Activated CD4-positive, alpha-beta memory T cell treated with anti-CD3 and anti-CD28 coated beads, Interleukin-2, amount 10 ng/mL, durations not matched to agents 7 days and 5 days (primary cell): ENCODE measurements at places on chromosomes 5 and 9. TPM values are rescaled to one million over a fixed set of nuclear protein-coding genes. Genes with fewer than 3 reads are reported as not detected.

DNA sequence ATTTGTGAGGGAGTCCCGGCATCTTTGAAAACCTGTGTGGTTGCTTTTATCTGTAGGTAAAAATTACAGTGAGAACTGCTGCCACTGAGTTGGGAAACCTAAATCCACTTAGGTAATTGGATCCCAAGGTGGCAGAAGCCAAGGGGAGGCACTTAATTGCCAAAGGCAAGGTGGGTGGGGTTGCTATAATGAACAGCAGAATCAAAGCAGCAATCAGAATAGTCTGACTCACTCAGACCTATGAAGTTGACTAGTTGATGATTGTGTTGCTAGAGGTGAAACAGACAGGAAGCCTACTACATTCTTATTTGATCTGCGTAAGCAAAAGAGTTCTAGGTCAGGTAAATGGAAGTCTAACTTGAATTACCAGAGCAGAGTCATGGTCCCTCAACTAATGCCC is 17.3 kb upstream of the BICD2 start:
- no peaks in the 10 kb centered on the region for H3K36me3 ChIP-seq
- no peak overlapping the region for H3K27ac ChIP-seq
- H3K4me1 ChIP-seq: no peaks in the 10 kb centered on the region

GRCh38 chr5:147448766-147449165 is 61.1 kb downstream of the DPYSL3 start:
- no peak overlapping the region for H3K4me3 ChIP-seq
- no peak for DNase-seq
- H3K4me1 ChIP-seq: peaks cover 6% of the 10 kb centered on the region

DNA sequence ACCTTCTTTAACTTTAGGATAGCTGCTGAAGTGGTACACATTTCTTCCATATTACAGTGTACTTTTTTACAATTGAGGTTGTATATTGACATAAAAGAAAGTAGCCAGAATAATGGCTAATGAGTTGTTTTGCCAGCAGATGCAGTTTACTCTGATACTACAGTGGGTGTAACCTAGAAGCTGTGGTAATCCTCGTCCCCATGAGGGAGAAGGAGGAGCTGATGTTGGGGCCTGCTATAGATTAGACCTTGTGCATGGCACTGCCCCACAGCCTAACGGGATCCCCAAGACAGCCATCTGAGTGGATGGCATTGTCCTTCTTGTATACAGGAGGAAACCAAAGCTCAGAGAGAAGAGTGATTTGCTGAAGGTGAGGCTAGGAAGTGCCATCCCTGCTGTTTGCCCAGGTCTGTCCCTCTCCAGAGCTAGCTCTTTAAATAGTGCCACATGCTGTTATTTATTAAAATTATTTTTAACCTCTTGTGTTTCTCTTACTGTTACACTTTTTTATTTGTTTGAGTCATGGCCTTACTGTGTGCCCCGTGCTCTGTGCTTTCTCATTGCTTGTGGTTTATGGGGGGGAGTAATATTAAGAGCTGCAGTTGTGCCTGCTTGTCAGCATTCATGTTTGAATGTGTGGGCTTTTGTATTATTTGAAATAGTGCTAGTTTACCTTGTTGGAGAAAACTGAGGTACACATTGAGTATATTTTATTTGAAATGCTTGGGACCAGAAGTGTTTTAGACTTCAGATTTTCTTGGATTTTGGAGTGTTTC is 65.3 kb downstream of the ICE1 start:
- no peaks in the 10 kb centered on the region for H3K27me3 ChIP-seq
- H3K4me3 ChIP-seq: no peak overlapping the region
- H3K4me1 ChIP-seq: peaks cover 8% of the 10 kb centered on the region
- peaks cover 3% of the 10 kb centered on the region for H3K36me3 ChIP-seq
- DNase-seq: no peak

DNA sequence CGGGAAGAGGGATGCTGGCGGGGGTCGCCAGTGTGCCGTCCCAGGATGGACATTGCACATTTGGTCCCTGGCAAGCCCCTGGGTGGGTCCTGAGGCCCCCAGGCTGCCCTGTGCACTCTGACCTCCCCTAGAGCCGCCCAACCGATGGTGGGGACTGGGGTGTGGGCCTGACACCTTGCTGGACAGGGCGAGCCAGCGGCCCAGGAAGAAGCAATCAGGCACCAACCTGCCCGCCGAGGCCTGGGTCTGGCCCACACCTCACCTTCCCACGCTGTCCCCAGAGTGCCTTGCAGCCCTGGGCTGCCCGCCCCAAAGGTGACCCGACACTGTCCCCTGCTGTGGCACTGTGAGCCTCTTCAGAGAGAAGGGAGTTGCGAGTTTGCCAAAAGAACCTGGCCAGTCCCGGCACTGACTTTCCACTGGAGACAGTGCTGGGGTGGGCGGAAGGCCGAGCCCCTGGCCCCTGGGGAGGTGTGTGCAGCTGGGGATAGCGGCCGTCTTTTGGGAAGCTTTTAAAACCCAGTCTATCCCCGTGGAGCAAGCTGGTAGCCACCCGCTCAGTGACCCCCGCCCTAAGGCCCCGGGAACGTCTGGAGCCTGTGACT is 12.0 kb upstream of the NRARP start:
- H3K4me1 ChIP-seq: no peaks in the 10 kb centered on the region
- H3K27me3 ChIP-seq: no peaks in the 10 kb centered on the region
- H3K36me3 ChIP-seq: no peaks in the 10 kb centered on the region
- H3K4me3 ChIP-seq: no peak overlapping the region
- no peak overlapping the region for H3K27ac ChIP-seq
- no peak for DNase-seq

DNA sequence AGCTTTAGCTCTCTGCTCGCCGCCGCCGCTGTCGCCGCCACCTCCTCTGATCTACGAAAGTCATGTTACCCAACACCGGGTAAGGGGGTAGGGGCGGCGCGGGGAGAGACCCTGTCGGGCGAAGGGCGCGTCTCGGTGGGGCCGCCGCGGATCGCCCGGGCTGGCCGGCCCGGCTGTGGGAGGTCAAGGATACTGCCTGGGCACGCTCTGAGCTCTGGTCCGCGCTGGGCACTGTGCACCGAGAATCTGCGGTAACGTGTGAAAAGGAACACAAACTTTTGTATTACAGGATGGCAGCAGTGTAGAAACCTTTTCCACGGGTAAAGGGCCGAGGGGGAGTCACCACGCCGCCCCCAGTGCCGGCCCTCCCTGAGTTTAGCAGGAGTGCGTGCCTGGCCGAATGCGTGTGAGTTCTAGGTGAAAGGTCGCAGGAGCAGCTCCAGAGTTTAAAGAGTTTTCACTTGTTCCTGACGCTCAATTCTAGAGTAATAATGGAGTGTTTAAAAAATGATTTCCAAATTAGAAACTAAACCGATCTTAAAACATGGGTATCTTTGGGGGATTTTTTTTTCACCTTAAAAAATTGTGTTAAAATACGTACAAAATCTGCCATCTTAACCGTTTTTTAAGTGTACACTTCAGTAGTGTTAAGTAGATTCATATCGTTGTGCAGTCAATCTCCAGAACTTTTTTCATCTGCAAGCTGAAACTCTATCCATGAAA is at the start of gene HSDL2:
Gene HSDL2, plus strand, starts transcription at position 7 of the 723 bp plus-strand sequence. Its CDS starts 56 bp downstream, at position 63.
- no peak for DNase-seq
- H3K4me3 ChIP-seq: peak within 1 kb of the TSS; percentile 93
- H3K36me3 ChIP-seq: peaks cover 12% of the 10 kb centered on the region
- H3K27ac ChIP-seq: peak within 1 kb of the TSS; percentile 95
- peaks cover 45% of the 10 kb centered on the region for H3K4me1 ChIP-seq

DNA sequence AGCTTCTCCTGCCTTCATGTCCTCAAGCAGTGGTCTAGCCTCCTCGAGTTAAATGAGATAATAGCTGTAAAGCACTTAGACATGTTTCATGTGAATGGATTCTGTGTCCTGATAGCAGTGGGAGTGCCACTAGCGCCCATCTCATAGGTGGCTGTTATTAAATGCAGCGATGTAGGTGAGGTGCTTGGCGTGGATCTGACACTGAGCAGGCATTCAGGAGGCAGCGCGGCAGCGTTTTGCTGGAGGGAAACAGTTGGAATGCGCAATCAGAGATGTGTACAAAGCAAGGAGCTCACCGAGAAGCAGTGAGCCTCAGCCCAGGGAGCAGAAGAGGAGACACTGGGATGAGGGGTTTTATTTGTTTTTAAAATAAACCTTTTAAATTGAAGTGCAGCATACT is 106.6 kb downstream of the RGS3 start:
- H3K27ac ChIP-seq: no peak overlapping the region
- H3K4me3 ChIP-seq: no peak overlapping the region
- no peaks in the 10 kb centered on the region for H3K27me3 ChIP-seq

- no peak for DNase-seq
- H3K27me3 ChIP-seq: peaks cover 2% of the 10 kb centered on the region
- H3K4me1 ChIP-seq: peaks cover 2% of the 10 kb centered on the region
- H3K27ac ChIP-seq: no peak overlapping the region
Observed at GRCh38 chr5:56638061-56638621, 177.2 kb upstream of the MAP3K1 start.

Gene PAXX
- total RNA-seq: 64.4 TPM

Gene INSL6
- not detected for total RNA-seq

Gene GARNL3
- total RNA-seq: 0.95 TPM
